SW 1271 (cell line): ENCODE measurements at places on chromosomes 13 and 19.

DNA sequence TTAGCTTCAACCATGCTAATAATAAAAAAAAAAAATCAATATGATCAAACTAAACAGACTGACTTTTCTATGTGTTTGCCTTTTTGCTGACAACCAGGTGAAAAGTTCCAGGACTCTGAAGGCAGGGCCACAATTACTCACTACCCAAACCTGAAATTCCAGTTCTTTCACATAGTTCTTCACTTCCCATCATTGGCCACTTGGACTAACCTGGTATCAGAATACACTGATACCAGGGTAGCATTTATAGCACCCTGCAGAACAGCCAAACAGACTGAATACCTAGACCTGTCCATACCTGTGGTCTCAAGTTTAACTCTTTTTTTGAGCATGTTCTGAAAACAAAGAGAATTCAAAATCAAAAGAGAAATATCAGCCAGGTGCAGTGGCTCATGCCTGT lies 25.1 kb downstream of the ELF1 start:
- no peak for DNase-seq

DNA sequence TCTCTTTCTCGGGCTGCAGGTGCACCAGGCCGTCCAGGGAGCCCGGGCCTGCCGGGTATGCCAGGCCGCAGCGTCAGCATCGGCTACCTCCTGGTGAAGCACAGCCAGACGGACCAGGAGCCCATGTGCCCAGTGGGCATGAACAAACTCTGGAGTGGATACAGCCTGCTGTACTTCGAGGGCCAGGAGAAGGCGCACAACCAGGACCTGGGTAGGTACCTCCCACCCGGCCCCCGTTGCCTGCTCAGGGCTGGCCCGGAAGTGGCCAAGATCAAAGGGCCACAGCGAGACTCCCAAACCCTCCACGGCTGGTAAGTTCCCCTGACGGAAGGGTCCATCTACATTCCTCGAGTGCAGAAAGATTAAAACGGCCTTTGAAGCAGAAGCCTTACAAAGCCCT lies 55.1 kb downstream of the RAB20 start:
- no peak for DNase-seq

DNA sequence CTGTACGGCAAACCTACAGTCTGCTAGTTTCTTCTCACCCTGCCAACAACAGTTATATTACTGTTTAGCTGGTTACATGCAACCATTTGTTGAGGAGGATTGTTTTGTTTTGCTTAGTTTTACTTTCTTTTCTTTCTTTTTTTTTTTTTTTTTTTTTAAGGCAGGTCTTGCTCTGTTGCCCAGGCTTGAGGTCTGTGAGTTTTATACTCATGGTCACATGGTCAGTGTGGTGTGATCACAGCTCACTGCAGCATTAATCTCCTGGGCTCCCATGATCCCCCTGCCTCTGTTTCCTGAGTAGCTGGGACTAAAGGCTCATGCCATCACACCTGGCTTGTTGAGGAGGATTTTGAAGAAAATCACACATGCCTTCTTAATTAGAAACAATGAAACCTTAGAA lies 505.6 kb downstream of the GPC5 start:
- no peak for DNase-seq

- DNase-seq: no peak
These were observed 57.7 kb upstream of the ZDHHC20 start for GRCh38 chr13:21516805-21517204.

DNA sequence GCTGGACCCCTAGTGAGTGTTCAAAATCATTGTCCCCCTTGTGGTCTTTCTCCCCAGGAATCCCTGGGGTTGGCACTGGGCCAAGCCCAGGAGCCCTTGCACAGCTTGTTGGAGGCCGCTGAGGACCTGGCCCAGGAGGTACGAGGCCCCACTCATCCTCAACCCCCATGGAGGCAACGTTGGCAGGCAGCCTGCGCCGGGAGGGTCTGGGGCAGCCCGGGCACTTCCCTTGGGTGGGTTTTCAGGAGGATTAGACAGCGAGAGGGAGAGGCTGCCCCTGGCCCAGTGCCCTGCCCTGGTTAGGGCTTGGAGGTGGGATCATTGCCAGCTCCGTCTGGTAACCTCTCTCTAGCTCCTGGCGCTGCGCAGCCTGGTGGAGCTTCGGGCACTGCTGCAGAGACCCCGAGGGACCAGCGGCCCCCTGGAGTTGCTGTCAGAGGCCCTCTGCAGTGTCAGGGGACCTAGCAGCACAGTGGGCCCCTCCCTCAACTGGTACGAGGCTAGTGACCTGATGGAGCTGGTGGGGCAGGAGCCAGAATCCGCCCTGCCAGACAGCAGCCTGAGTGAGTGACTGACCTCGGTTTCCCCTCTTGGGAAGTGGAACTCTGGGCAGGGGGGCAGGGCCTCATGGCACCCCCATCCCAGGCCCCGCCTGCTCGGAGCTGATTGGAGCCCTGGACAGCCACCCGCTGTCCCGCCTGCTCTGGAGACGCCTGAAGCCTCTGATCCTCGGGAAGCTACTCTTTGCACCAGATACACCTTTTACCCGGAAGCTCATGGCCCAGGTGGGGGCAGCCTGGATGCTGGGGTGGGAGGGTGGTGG lies 3.0 kb downstream of the ABCA7 start:
- no peak for DNase-seq

- no peak for DNase-seq
These were observed 29.1 kb downstream of the PAK4 start for GRCh38 chr19:39154629-39155100.

- no peak for DNase-seq
These were observed 2.6 kb upstream of the SIGLEC7 start for GRCh38 chr19:51139299-51140014.
